Breast epithelium (tissue), 4 donors: ENCODE measurements at places on chromosomes 4 and X.

DNA sequence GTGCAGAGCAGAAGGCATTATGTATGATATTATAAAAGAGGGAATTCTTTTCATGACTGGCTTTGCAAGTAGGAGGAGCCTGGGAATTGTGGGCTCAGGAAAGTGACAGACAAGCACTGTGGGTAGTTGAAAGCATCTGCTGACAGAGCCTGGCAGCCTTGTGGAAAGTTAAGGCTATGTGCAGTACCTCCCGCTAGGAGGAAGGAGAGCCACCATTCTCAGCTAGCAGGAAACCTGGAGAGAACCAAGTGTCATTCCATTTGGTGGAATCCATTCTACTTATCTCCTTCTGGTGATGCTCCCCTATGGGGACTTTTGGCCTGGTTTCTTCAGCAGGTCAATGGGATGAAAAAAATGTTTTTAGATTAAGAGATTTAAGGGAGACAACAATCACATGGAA lies 81.8 kb downstream of the ASB9 start:
- H3K36me3 ChIP-seq: no peaks in the 10 kb centered on the region
- no peak overlapping the region for H3K4me3 ChIP-seq
- peaks cover 14% of the 10 kb centered on the region for H3K27me3 ChIP-seq
- H3K4me1 ChIP-seq: no peaks in the 10 kb centered on the region
- DNase-seq: no peak

- H3K27ac ChIP-seq: no peak overlapping the region
- no peak for DNase-seq
- no peaks in the 10 kb centered on the region for H3K36me3 ChIP-seq
- no peaks in the 10 kb centered on the region for H3K4me1 ChIP-seq
- H3K27me3 ChIP-seq: peaks cover 15% of the 10 kb centered on the region
- no peak overlapping the region for H3K4me3 ChIP-seq
Measured at GRCh38 chr4:2071252-2071911, 12.3 kb downstream of the NAT8L start.

DNA sequence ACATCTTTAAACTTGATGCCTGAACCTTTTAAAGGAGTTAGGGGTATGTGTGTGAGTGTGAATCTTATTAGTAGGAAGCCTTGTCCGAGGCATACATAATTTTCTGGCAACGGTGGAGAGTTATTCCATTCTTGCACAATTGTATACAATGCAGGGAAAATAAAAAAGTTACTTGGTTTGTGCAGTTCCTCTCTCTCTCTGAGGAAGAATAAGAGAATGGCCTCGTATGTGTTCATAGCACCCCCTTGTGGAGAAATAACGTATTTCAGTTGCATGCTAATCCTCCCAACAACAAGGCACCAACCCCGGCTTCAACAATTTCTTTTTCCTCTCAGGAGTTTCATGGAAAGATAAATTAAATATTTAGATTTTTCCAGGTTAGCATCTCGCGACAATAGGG lies 33.7 kb upstream of the FGF13 start:
- H3K4me1 ChIP-seq: no peaks in the 10 kb centered on the region
- H3K27ac ChIP-seq: no peak overlapping the region
- no peaks in the 10 kb centered on the region for H3K36me3 ChIP-seq
- no peaks in the 10 kb centered on the region for H3K27me3 ChIP-seq

DNA sequence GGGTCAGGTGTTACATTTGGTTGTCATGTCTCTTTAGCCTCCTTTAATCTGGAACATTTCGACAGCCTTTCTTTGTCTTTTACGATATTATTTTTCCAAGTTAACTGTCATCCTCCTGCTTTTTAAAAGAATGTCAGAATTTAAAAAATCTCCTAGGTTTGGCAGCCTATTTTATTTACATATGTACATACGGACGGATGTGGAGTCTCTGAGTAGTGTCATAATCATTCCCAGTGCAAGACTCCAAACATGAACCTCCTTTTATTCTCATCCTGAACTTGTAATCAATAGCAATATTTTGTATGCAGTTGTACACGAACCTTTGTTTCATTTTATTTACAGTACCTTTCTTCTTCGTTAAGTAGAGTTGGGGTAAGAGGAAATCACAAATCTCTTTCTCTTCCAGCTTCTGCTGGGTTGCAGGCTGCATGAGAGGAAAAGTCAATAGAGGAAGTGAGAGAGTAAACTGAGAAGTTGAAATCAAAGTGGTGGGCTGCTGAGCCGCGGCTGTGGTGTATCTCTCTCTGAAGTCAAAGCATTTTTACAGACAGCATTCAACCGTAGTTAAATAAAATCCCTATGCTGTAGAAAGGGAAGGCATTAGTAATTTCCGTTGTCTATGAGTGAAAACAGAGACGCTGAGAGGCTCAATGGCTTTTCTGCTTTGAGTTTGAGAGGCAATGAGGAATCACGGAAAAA lies 53.9 kb upstream of the RPS6KA3 start:
- H3K36me3 ChIP-seq: no peaks in the 10 kb centered on the region
- no peak overlapping the region for H3K27ac ChIP-seq
- H3K4me1 ChIP-seq: no peaks in the 10 kb centered on the region
- H3K27me3 ChIP-seq: peaks cover 26% of the 10 kb centered on the region
- no peak overlapping the region for H3K4me3 ChIP-seq

DNA sequence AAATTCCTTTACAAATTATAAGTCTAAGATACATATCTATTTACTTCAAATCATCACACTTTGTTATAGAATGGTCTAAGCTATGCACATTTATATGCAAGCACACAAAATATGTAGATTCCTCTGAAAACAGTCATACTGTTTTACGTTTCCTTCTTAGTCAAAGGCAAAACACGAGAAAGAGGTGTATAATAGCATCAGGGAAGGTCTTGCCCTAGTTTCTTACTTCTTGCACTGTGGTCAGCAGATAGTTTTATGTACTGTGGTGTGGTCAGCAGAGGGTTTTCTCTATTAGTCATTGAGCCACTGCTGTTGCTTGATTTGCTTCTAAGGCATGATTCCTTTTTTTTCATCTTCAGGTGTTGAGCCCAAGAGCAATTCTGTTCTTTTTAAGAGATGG lies 117.7 kb downstream of the ADAM29 start:
- no peaks in the 10 kb centered on the region for H3K4me1 ChIP-seq
- no peak overlapping the region for H3K27ac ChIP-seq
- no peak for DNase-seq
- no peaks in the 10 kb centered on the region for H3K27me3 ChIP-seq
- H3K4me3 ChIP-seq: no peak overlapping the region
